ENCODE measurements at places on chromosomes 7 and 10.

- DNase-seq, result no peak
Measured at GRCh38 chr7:3177271-3177670, 123.8 kb upstream of the SDK1 start.

DNA sequence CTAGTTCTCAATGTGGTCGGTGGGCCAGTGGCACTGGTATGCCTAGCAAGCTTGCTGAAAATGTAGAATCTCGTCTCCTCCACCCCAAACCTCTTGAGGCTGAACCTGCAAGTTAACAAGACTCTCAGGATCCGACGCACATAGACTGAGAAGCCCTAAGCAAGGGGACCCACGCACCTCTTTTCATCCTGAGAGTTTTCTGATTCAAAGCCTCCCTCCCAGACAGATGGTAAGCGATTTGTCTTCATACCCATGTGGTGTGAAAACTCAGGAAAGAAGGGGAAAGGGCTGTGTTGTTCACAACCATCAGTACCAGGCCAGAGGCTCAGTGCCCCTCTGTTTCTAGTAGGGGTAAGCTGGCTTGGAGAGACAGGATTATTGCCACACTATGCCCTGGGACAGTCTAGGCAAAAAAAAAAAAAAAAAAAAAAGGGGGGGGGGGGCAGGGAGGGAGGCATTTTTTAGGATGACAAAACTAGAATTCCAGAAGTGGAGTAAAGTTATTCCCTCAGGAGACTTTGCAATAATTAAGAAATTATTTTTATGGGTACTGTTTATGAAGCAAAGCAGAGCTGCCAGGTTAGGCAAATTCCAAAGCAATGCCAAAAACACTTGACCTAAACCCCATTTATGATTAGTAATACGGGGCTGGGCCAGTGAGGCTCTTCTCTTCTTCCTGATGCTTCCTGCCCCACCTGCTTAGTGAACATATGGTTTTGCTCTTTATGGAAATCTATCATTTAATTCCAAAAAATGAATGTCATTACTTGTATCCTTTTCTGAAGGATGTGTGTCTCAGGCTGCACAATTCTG is 117.6 kb upstream of the PDLIM1 start:
- DNase-seq, result no peak

DNA sequence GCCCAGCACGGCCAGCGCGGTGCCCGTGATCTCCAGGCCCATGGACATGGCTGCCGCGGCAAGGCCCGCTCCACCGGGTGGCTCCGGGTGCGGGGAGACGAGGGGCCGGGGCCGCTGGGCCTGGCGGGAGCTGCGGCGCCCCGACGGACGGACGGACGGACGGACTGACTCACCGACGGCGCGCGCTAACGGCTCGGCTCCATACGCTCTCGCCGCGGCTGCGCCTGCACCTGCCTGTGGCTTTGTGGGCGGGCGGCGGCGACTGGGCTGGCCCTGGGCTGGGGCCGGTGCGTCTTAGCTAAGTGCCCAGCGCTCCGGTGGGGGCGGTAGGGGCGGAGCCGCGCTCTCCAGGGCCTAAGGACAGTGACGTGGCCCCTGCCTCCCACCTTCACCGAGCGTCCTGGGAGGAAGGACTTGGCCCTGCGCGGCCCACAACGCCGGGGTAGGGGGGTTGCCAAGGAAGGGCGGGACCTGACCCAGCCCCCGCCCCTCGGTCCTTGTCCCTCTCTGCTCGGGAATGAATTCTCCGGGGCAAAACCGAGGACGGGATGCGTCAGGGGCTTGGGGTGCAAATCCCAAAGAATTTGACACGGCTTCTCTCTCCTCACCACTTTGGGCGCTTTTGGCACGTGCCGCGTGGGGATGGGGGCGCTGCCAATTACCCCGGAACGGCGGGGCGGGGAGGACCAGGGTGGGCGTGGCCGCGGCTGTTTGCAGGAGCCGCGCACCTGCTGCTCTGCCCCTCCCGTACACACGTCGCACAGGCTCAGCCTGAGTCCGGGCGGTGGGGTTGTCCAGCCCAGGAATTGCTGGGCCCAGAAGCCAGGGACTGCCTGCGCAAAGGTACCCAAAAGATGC is at the start of gene CLDN3:
TSS of gene CLDN3 (minus strand) at position 269 of the 858 bp plus-strand sequence. CDS start at position 48, 221 bp downstream.
- DNase-seq, result peak; percentile 96

DNA sequence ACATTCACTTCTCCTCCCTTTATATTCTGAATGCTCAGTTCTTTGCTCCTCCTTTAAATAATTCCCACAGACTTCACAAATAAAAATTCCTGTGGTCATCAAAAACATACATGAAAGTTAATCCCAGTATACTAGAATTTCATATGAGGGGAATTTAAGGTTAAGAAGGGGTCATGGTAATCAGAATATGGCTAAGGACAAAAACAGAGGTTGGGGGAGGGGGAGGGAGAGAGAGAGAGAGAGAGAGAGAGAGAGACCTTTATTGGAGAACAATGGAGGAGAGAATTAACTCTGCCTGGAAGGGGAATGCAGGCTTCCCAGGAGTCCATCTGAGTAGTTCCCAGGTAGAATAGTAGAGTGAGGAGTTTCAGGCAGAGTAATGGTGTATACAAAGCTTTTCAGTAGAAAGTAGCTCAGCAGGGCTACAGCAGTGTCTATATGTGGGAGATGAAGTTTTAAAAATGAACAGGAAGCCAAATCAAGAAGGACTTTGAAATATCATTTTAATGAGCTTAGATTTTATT is 5.2 kb upstream of the CUBN start:
- DNase-seq, result peak; percentile 22

DNA sequence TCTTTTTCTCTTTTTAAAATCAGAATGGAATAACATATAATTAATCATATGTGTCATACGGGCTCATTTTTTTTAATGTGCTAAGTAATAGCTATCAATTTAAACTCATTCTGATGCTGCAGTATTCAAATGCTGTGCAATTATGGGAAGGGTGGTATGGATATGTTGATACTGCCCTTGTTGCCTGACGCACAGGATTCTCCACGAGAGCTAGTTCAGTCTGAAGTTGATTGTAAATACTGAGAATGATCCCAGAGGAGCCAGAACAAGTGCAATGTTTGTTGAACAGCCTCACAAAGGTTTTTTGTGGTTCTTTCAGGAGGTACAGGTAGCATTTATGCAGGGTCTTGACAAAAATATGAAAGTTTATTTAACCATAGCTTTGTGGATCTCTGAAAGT is 13.4 kb downstream of the NPY start:
- no peak for DNase-seq

GRCh38 chr7:122133477-122133876 is 10.6 kb downstream of the AASS start:
- DNase-seq, result no peak

- no peak for DNase-seq
Measured at GRCh38 chr7:74012842-74013249, 15.1 kb upstream of the ELN start.

DNA sequence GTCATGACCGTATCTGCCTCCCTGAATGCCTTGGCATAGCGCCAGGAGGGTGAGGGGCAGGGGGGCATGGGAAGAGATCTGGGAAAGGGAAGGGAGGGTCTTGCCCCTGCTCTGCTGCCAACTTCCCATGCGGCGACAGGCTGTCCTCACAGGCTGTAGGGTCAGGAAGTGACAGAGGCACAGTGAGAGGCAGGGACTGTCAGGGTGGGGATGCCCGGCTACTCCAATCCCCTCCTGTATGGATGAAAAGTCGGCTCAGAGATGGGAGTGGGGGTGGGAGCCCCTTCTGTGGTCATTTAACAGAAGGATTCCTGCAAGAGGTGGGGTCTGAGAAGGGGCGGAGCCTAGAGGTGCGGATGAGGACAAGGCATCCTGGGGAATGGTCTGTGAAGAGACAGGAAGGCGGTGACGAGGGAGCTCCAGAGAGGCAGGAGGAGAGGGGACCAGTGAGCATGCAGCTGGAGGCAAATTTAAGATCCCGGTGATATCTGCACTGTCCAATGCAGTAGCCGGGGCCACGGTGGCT is 20.8 kb upstream of the UNC5B start:
- DNase-seq, result no peak

- no peak for DNase-seq
Measured at GRCh38 chr10:128307820-128308219, 181.6 kb upstream of the MKI67 start.

DNA sequence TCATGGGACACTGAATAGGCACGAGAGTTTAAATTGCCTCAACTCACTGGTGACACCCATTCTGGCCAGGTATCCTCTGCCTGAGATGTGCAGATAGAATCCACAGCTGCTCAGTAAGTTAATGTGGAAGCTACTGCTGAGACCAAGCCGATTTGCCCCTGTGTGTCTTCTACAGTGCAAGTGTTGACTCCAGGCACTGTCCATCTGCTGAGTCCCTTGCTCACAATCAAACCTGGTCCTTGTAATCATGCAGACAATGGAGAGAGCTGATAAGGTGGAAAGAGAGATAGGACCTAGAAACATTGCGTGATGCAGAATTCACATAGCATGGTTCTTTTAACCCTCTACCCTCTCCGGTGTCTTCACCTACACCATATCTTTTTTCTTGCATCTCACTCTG is 101.4 kb downstream of the ITGB8 start:
- no peak for DNase-seq

GRCh38 chr10:47458466-47459154 is 25.3 kb downstream of the ANXA8 start:
- peak; percentile 28 for DNase-seq

- DNase-seq, result no peak
Measured at GRCh38 chr10:7027237-7027912, 383.5 kb downstream of the SFMBT2 start.

GRCh38 chr10:77101341-77101740 is 536.3 kb downstream of the KCNMA1 start:
- DNase-seq, result no peak

- DNase-seq, result no peak
Measured at GRCh38 chr10:113524120-113524519, 28.7 kb upstream of the HABP2 start.

- no peak for DNase-seq
Measured at GRCh38 chr7:28432105-28432504, 19.8 kb downstream of the CREB5 start.

GRCh38 chr10:131314799-131315198 is 3.3 kb upstream of the TCERG1L start:
- DNase-seq, result no peak

DNA sequence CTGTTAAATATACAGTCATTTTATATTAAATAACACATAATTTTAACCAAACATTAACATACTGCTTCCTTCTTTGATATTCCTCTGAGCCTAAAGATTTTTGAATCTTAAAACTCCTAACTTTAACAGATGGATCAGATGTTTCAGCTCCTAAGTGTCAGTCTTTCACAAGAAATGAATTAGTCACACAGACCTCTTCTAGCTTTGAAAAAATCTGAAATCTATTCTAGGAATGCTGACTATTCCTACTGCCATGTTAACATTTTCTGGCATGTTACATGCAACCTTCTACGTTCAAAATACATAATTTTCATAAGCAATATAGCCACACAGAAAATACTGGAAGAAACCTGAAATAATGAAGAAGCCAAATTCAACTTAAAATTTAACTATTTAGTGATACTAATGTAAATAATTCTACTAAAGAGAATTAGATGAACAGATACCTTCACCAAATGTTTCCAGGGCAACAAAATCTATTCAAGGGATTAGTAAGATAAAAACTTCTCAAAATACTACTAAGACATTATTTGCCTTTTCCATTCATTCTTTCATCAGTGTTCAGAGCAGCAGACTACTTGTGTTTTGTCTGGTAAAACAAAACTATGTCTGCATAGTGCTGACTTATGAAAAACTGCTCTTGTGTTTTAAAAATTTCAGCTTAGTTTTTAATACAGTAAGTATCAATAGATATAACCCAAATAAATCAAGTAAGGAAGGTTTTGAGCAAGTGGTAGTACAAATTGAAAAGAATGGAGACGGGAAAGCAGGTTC is 9.2 kb downstream of the JMJD1C start:
- no peak for DNase-seq

DNA sequence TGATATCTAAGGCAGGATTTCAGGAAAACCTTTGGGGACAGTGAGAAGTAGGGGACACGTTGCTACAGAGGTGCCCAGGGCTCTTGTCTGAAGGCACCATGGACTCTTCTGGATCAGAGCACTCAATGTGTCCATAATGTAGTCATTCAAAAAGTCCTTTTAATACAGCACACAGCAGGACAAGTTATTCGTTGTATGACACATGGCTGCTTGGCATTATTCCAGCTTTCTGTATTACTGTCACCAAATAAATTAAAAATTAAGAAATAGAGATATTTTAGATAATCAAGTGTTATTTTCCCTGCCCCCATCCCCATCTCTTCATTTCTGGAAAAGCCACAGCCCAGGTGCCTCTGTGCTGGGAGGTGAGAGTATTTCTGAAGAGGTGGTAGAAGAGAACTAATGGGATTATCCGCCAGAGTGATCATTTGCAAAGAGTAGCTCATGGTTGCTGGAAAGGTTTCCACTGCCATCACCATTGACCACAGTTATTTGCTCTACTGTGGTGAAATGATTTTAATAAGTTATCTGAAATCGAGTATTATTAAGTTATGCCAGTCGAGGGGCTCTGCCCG is 83.0 kb downstream of the CXCL12 start:
- DNase-seq, result no peak

DNA sequence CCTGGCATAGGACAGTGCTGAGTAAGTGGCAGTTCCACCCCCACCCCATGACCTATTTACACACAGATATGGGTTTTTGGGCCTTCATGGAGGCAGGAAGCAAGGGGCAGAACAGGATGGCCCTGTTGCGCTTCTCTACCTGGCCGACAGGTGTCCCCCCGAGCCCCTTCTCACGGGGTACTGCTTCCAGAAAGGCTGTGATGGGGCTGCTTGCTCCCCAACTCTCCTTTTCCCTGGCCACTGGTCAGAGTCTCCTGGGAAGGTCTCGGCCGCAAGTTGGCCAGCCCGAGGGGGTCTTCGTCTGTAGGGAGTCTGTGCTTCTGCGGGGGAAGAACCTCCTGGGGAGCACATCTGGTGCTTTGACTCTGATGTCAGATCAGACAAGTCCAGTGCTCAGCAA is 139.8 kb upstream of the TNS3 start:
- no peak for DNase-seq

- DNase-seq, result no peak
Measured at GRCh38 chr10:95221124-95221523, 27.1 kb downstream of the ACSM6 start.

GRCh38 chr7:30168835-30169573 is 34.2 kb downstream of the MTURN start:
- no peak for DNase-seq

DNA sequence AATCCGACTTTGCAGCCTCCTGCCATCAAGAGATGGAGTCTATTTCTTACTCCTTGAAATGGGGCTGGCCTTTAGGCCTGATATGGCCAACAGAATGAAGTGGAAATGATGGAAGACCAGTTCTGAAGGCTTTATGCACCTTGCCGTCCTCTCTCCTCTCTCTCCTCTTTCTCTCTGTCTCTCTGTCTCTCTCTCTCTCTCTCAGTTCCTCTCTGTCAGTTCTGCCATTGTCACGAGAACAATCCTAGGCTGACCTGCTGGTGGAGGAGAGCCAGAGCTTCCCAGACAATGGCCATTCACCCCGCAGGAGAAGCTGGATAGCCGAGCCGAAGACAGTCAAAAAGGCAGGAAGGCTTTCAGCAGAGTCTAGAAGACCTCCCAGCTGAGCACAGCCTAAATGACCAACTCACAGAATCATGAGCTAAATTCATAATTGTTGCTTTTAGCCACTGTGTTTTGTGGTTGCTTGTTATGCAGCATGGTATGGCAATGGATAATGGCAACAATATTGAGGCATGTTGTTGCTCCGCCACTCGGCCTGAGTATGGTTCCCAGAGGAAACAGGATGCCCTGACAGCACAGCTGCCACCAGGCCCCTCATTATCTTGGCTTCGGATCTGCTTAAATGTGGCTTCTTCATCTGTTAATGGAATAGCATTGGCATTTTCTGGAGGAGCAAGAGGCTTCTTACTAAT is 35.5 kb downstream of the FRMPD2 start:
- DNase-seq, result no peak
